ENCODE measurements at places on chromosomes 4 and X. TPM values are rescaled to one million over a fixed set of nuclear protein-coding genes. Genes with fewer than 3 reads are reported as not detected.

The HS3ST1 gene
- total RNA-seq = 0.21 TPM

The ATP7A gene
- total RNA-seq = 13.5 TPM

The IL1RAPL1 gene
- 0.59 TPM for total RNA-seq

The BEND2 gene
- not detected for total RNA-seq

The AKAP14 gene
- 0.28 TPM for total RNA-seq

DNA sequence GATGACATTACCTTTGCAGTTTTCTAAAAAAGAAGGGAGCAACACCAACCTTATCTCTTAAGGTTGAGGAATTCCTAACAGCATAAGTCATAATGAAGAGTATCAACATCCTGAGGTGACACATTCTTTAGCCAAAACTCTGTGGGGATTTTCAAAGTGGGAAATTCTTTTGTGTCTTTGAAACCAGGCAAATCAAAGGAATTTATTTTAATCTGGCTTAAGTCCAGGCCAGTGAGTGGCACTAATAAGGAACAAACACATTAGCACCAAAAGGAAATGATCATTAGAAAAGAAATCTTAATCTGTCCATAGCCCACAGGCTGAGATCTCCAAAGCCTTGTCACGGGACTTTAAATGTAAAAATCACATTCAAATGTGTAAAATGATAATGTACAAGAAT, 110.1 kb downstream of the LARP7 start:
- no peaks in the 10 kb centered on the region for H3K36me3 ChIP-seq
- H3K27ac ChIP-seq = no peak overlapping the region
- no peak overlapping the region for H3K4me3 ChIP-seq
- no peak for DNase-seq
- no peaks in the 10 kb centered on the region for H3K27me3 ChIP-seq

- DNase-seq = no peak
- H3K27ac ChIP-seq = no peak overlapping the region
- no peak overlapping the region for H3K4me3 ChIP-seq
Observed at GRCh38 chr4:62360156-62360545, 1160.0 kb downstream of the ADGRL3 start.

DNA sequence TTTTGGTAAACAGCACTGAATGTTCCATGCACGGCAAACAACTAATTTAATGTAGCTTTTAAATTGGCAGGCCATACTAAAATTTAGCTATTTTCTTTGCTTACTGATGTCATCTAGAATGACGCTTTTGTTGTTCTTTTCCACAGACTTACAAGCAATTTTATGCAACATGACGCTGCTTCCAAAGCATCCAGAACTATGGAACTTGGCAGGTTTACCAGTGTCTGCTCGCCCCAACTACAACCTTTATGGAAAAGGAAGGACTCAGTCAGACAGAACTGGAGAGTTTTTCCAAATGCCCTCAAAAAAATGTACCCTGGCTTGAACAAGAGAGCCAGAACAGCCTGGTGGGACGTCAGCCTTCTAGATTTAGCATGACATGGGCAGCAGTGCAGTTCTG, 58.7 kb downstream of the ANOS1 start:
- H3K36me3 ChIP-seq = no peaks in the 10 kb centered on the region
- H3K4me3 ChIP-seq = no peak overlapping the region
- no peak overlapping the region for H3K27ac ChIP-seq
- no peaks in the 10 kb centered on the region for H3K4me1 ChIP-seq
- no peak for DNase-seq

DNA sequence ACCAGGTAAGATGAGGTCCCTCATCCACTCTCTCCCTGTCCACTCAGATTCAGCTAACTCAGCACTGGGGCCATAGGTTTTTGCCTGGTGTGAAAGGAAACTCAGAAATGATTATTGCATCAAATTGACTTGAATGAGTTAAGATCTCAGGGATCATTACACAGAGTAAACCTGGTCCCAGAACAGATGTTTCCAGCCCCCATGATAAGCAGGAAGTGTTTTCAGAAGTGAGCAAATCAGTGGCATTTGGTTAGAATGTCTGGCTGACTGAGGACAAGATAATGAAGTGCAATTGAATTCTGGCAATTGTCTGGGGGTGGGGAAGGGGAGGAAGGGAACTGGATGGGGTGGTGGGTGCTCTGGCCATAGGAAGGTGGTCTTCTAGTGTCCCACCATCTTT, 108.0 kb downstream of the CHIC2 start:
- H3K4me1 ChIP-seq = no peaks in the 10 kb centered on the region
- no peak overlapping the region for H3K27ac ChIP-seq
- no peak overlapping the region for H3K4me3 ChIP-seq
- H3K36me3 ChIP-seq = no peaks in the 10 kb centered on the region
- DNase-seq = no peak

DNA sequence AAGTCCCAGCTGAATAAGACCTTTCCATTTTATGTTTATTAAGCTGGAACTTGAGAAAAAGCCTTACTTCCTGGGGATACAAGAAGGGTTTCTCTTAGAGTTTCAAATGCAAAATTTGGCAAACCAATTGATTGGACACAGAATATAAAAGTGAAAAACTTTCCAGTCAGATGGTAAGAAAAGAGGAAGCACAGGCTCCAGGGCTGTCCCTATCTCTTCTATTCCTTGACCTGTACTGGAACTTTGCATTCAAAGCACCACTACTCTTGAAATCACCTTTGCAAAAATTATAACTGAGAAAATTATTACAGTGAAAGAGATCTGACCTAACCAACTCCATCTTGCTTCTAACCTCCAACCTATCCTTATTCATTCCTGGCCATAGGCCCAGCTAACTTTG, 11.7 kb downstream of the PROM1 start:
- H3K27me3 ChIP-seq = peaks cover 7% of the 10 kb centered on the region
- no peak overlapping the region for H3K27ac ChIP-seq
- H3K36me3 ChIP-seq = no peaks in the 10 kb centered on the region
- DNase-seq = no peak
- no peaks in the 10 kb centered on the region for H3K4me1 ChIP-seq
- H3K4me3 ChIP-seq = no peak overlapping the region

DNA sequence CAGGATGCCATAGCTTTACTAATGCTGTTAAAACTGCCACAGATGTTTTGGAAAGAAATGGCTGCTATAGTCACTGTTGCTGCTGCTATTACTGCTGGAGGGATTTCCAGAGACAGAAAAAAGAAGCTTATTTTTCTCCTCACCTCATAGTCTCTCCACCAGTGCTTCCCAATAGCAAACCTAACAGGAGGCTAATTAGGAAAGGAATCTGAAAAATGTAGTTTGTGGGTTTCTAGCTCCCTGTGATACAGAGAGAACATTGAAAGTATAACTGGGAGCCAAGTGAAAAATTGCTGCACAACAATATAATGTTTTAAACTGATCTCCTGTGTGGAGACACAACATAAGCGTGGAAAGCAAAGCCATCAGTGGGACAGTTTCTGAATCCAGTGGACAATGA, 8.6 kb upstream of the TSPAN7 start:
- no peak for DNase-seq
- H3K4me1 ChIP-seq = no peaks in the 10 kb centered on the region
- no peaks in the 10 kb centered on the region for H3K27me3 ChIP-seq
- H3K36me3 ChIP-seq = no peaks in the 10 kb centered on the region
- no peak overlapping the region for H3K27ac ChIP-seq
- no peak overlapping the region for H3K4me3 ChIP-seq

- no peaks in the 10 kb centered on the region for H3K4me1 ChIP-seq
- no peak overlapping the region for H3K27ac ChIP-seq
- no peak for DNase-seq
- H3K4me3 ChIP-seq = no peak overlapping the region
Observed at GRCh38 chr4:20248155-20248558, 3.5 kb upstream of the SLIT2 start.

GRCh38 chr4:106659371-106659770, 290.8 kb upstream of the GIMD1 start:
- DNase-seq = no peak
- H3K27ac ChIP-seq = no peak overlapping the region
- no peak overlapping the region for H3K4me3 ChIP-seq
- no peaks in the 10 kb centered on the region for H3K4me1 ChIP-seq
- H3K36me3 ChIP-seq = no peaks in the 10 kb centered on the region

DNA sequence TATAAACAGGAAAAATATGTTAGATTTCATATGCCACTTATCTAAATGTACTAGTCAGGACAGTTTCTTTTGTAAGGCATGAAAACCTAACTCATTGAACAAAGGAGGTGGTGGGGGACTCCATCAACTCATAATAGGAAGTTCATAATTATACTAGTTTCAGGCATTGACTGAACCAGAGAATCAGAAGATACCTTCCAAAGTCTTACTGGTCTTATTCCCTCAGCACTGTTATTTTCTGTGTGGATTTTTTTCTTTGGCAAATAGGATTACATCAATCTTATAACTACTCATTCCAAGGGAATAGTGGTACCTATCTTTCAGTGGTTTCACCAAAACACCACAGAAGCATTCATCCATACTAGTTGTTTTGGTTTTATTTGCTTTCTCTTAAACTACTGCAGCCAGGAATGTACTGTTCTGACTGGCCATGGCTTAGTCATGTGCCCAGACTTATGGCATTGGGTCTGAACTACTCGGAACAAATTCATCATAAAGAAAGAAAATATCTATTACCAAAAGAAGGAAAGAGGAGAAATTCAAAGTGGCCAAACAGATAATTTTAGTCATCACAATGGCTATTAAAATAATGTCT, 273.9 kb downstream of the ARAP2 start:
- no peak overlapping the region for H3K4me3 ChIP-seq
- no peaks in the 10 kb centered on the region for H3K36me3 ChIP-seq
- no peaks in the 10 kb centered on the region for H3K27me3 ChIP-seq
- no peak for DNase-seq
- H3K27ac ChIP-seq = no peak overlapping the region

DNA sequence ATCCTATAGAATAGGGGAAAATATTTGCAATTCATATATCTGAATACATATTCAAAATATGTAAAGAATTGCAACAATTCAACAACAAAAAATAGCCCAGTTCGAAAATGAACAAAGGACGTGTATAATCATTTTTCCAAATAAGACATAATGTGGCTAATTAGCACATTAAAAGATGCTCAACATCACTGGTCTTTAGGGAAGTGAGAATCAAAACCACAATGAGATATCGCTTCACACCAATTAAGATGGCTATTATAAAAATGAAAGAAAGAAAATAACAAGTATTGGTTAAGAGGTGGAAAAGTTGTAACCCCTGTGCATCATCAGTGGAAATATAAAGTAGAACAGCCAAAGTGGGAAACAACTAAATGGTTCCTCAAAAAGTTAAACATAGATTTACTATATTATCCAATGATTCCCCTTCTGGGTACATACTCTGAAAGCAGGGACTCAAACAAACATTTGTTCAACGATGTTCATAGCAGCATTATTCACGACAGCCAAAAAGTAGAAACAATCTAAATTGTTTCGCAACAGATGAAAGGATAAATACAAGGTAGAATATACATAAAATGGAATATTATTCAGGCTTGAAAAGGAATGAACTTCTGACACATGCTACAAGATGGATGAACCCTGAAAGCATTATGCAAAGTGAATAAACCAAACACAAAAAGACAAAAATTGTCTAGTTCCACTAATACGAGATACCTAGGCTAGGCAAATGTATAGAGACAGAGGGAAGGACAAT, 12.7 kb downstream of the FAM13A start:
- H3K27ac ChIP-seq = no peak overlapping the region
- H3K4me3 ChIP-seq = no peak overlapping the region
- H3K36me3 ChIP-seq = no peaks in the 10 kb centered on the region
- no peaks in the 10 kb centered on the region for H3K27me3 ChIP-seq

GRCh38 chr4:112284662-112285411, 867 bp downstream of the TIFA start:
- peaks cover 2% of the 10 kb centered on the region for H3K4me1 ChIP-seq
- H3K27me3 ChIP-seq = no peaks in the 10 kb centered on the region

- H3K4me3 ChIP-seq = no peak overlapping the region
- H3K27ac ChIP-seq = no peak overlapping the region
- H3K4me1 ChIP-seq = no peaks in the 10 kb centered on the region
Observed at GRCh38 chr4:8372506-8372905, 68.0 kb downstream of the ACOX3 start.

- no peak overlapping the region for H3K4me3 ChIP-seq
- H3K36me3 ChIP-seq = no peaks in the 10 kb centered on the region
- H3K27ac ChIP-seq = no peak overlapping the region
- no peaks in the 10 kb centered on the region for H3K4me1 ChIP-seq
- H3K27me3 ChIP-seq = no peaks in the 10 kb centered on the region
Observed at GRCh38 chr4:87806520-87806919, 7.2 kb downstream of the IBSP start.

- no peak overlapping the region for H3K4me3 ChIP-seq
- H3K27ac ChIP-seq = no peak overlapping the region
- DNase-seq = no peak
- no peaks in the 10 kb centered on the region for H3K4me1 ChIP-seq
- H3K27me3 ChIP-seq = no peaks in the 10 kb centered on the region
Observed at GRCh38 chr4:15402146-15402545, 25.7 kb upstream of the C1QTNF7 start.

DNA sequence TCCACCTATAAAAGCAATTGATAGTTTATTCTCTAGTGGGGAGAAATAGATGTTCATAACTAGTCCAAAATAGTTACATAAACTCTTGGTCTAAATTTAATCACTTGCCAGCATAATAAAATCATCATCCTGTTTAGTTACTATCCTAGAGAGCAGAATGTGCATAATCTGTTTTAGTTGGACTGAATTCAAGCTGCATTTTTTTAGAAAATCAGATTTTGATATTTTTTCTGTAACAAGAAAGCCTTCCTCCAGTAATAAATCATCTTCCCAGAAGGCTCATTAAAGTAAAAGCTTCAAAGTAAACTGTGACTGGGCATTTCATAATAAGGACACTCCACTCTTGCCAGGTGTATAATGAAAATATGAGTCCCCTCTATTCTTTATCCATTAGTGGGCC, 453.1 kb downstream of the TRAM1L1 start:
- H3K27ac ChIP-seq = no peak overlapping the region
- no peaks in the 10 kb centered on the region for H3K4me1 ChIP-seq
- H3K27me3 ChIP-seq = no peaks in the 10 kb centered on the region
- no peak for DNase-seq
- H3K4me3 ChIP-seq = no peak overlapping the region

GRCh38 chr4:24382381-24382780, 202.0 kb downstream of the DHX15 start:
- no peaks in the 10 kb centered on the region for H3K27me3 ChIP-seq
- DNase-seq = no peak
- H3K4me3 ChIP-seq = no peak overlapping the region
- H3K4me1 ChIP-seq = no peaks in the 10 kb centered on the region
- H3K36me3 ChIP-seq = no peaks in the 10 kb centered on the region
- H3K27ac ChIP-seq = no peak overlapping the region

- H3K27ac ChIP-seq = no peak overlapping the region
- H3K27me3 ChIP-seq = no peaks in the 10 kb centered on the region
- no peak for DNase-seq
Observed at GRCh38 chr4:141177171-141177570, 43.5 kb upstream of the ZNF330 start.

DNA sequence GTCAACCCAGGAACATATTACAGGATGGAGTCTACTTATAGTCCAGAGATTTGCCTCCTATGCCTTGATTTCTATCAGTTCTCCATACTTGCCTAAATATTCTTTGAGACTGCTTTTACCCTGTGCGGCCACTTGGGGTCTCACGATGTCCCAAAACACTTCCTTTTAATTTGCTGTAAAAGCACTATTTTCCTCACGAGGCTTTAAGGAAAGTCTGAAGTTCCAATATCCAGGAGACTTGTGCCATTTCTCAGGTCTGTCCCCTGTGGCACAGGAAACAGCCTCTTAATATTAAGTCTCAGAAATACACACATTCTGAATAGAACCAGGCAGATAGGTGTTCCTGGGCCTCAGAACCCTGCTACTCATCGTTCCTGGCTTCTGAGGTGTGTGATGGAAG, 142.9 kb downstream of the TMEM164 start:
- H3K4me3 ChIP-seq = no peak overlapping the region
- no peak for DNase-seq
- no peak overlapping the region for H3K27ac ChIP-seq
- H3K4me1 ChIP-seq = no peaks in the 10 kb centered on the region
